Mucosa of gallbladder (tissue), 1 donor: ENCODE measurements at places on chromosomes 7 and 10. TPM values are rescaled to one million over a fixed set of nuclear protein-coding genes. Genes with fewer than 3 reads are reported as not detected.

- DNase-seq = no peak
Measured at GRCh38 chr7:82926477-82926876, 236.2 kb downstream of the PCLO start.

- no peak for DNase-seq
Measured at GRCh38 chr10:84957427-84957826, 629.0 kb downstream of the CCSER2 start.

GRCh38 chr10:122981066-122981464, 864 bp downstream of the PSTK start:
- no peak for DNase-seq

NUTM2A gene
- 0.58 TPM for total RNA-seq

DNA sequence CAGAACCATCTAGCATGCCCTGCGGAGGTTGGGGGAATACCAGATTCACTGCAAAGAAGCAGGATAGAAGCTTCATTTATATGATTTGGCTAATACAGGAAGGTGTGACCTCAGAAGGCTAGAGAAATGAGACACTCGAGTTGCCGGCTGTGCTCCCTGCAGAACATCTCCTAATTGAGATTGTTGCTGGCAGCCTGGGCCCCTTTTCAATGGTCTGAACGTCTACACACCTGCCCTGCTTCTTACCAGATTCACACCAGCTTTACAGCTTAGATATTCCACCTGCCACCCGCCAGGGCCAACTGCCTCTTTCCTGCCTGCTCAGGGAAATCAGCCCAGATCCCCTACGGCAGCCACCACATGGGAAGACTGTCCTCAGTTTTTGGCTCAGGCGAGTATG, 475.3 kb upstream of the AUTS2 start:
- no peak for DNase-seq

- no peak for DNase-seq
Measured at GRCh38 chr7:35533902-35534301, 161.0 kb downstream of the HERPUD2 start.

DNA sequence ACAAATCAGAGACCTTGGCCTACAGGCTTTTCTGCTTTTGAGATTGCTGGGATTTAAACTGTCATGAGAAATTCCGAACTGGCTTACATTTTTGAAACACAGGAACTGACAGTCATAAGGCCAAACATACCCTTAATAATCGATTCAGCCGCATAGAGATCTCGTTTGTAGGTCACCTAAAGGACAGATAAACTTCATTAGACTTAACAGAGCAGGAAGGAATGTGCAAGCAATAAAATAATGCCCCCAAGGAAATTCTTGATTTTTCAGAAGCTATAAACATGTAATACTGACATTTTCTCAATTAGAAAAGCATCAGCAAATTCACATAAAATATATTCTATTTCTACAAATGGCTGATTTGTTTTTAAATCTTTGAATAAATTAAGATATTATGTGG, 120.0 kb downstream of the CRPPA start:
- no peak for DNase-seq

PLAC9 gene
- 8.5 TPM for total RNA-seq
